AG09319 (cell line): ENCODE measurements at places on chromosomes 1 and 21.

- no peak for DNase-seq
Measured at GRCh38 chr1:53627666-53628065, 111.3 kb downstream of the GLIS1 start.

- DNase-seq, result no peak
Measured at GRCh38 chr1:204577794-204578478, 61.7 kb downstream of the MDM4 start.

- DNase-seq, result peak; percentile 93
Measured at GRCh38 chr1:64039390-64039926, 164.0 kb upstream of the UBE2U start.

GRCh38 chr1:96955307-96956012, 233.9 kb downstream of the PTBP2 start:
- no peak for DNase-seq

GRCh38 chr1:226738995-226739695, at the start of gene ITPKB:
ITPKB (minus strand) TSS chr1:226739282; CDS start chr1:226737458, 1,824 bp downstream.
- DNase-seq, result no peak

GRCh38 chr1:230066031-230066430, 1.0 kb upstream of the GALNT2 start:
- no peak for DNase-seq

- DNase-seq, result no peak
Measured at GRCh38 chr1:14495381-14495780, 103.1 kb upstream of the KAZN start.

DNA sequence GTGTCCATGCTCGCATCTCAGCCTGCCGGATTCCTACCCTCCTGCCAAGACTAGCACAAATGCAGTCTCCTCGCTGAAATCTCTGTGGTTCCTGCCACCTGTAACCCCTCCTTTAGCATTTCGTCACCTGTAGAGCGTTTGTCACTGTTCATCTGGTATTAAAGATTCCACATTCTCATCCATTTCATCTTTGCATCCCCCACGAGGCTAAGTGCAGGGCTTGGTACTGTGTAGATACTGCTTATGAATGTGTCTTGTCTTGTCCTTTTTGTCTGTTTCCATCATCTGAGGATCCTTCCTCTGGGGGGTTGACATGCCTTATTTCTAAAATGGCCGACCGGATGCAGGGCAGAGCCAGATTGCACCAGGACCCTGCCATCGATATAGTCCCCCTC, 53.7 kb upstream of the DNAJC6 start:
- no peak for DNase-seq

DNA sequence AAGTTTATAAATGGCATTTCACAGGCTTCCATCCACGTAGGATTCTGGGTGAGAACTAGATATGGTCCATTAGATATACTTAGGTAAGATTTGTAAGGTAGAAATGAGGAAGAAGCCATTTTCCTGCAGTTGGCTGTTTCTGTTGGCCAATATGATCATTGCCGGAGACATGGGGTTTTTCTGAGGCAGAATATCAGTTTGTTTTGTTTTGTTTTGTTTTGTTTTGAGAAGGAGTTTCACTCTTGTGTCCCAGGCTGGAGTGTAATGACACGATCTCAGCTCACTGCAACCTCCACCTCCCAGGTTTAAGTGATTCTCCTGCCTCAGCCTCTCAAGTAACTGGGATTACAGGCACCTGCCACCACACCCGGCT, 8.7 kb upstream of the EYA3 start:
- no peak for DNase-seq

DNA sequence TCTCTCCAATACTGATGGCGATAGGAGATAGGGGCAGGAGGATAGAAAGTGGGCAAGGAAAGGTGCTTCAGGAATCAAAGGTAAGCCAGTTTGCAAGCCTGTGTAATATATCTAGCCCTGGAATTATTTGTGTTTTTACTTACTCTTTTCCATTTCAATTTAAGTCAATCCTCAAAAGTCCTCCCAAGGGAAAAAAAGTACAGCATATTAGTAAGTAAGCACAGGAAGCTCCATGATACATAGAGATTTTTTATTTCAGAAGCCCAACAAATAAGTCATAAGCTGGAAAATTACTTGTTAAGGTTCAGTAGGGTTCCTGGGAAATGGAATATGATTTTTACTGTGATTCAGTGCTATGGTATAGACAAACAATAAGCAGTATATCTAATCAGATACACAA, 337.7 kb upstream of the DUSP10 start:
- DNase-seq, result no peak

DNA sequence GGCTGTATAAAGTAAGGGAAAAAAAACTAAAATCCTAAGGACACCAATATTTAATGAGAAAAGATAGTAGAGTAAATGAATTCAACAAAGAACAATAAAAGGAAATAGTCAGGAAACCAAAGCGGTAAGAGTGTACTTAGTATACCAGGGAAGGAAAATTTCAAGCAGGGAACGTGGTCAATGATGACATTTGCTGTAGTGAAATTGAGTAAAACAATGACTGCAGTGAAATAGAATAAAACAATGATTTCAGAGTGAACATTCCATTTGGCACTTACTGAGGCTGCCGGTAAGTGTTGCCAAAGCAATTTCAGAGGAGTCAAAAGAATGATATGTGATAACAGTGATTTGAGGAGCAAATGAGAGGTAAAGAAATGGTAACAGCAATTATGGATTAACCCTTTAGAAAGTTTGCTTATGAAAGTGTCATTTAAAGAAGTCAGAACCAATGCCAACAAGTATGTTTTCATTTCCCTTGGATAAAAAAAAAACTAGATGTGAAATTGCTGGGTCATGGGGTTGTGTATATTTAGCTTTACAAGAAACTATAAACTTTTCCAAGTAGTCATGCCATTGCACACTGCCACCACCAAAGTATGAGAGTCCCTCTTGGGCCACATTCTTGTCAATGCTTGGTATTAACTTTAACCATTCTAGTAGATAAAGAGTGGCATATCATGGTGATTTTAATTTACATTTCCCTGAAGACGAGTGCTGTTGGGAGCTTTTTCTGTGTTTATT, 50.5 kb downstream of the VCAM1 start:
- no peak for DNase-seq

DNA sequence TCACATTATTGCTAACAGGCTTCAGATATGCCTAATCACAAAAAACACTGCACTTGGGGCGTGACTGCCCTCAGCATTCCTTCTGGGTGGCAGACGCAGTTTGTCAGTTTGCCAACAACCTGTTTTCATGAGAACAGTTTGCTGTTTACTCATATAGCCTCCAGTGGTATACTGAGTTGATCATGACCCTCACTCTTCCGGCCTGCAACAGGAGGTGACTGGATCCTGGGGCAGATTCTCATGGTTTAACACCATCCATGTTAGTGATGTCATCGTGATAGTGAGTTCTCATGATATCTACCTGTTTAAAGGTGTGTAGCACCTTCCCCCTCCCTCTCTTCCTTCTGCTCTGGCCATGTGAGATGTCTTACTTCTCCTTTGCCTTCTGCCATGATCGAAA, 555.2 kb downstream of the PLPP3 start:
- no peak for DNase-seq

- DNase-seq, result no peak
Measured at GRCh38 chr1:167130829-167131510, 37.1 kb downstream of the STYXL2 start.

- no peak for DNase-seq
Measured at GRCh38 chr1:170682809-170683208, 18.9 kb downstream of the PRRX1 start.

DNA sequence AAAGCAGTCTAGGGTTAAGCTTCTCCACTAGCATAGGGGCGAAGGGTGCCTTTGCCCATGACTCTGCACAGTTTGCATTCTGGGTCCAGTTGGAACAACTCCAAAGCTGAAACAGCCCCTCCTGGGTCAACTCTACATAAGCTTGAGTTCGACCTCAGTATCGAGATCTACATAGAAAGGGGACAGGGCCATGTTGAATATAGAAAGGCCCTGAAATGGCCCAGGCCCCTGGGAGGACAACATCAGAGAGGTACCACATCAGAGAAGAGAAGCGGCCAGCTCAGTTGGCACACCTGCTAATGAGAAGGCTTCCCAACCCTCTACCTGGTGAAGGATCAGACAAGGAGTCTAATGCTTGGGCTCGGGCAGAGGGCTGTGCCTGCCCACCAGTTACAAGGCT, 1.6 kb downstream of the DENND2D start:
- no peak for DNase-seq

DNA sequence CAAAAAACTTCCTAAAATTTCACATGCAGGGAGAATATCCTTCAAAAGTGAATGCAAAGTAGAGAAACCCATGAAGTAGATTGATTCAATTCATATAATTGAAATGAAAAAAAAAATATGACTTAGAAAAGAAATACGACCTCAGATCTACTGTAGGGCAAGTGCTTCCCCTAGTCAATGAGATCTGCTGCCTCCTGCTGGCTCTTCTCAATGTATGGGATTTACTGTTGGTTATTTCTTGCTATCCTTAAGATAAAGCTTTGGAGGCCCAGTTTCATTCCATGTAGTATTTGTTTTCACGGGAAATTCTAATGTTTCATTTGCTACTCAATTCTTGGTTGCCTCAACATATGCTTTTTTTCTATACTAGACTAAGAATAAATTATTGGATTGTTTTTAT, 46.2 kb downstream of the ZNF648 start:
- DNase-seq, result no peak

- DNase-seq, result peak; percentile 28
Measured at GRCh38 chr1:84505493-84506001, 639 bp upstream of the SPATA1 start.

DNA sequence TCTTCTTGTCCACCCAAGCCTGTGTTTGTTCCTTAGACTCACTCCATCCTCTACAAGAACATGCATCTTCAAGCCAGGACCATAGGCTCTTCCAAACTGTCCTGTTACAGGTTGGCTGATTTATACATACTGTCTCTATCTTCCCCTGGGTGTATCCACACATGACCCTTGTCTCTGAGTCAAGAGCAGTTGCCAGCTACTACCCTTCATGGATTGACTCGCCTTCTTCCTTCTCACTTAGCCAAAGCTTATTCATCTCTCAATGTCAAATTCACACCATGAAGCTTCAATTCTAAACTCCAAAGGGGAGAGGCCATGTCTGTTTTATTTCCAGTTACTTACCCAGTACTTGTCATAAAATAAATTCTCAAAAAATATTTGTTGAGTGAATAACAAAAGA, 64.1 kb upstream of the CACHD1 start:
- no peak for DNase-seq

DNA sequence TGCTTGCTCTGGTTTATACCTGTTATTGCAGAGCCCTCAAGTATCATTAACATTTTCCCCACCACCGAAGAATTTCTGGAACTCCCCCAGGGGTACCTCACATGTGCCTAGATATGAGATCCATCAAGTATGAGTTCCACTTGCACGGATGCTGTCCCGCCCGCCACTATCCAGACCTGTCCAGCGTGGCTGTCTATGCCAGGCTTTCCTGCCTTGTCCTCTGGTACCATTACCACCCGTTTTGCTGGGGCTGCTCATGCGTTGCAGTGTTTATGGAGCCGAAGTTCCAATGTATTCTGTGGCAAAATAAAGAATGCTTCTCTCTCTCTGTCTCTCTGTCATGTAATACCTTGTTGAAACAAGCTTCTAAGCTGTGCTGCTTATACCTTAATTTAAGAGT, 543.5 kb upstream of the PTBP2 start:
- DNase-seq, result no peak

DNA sequence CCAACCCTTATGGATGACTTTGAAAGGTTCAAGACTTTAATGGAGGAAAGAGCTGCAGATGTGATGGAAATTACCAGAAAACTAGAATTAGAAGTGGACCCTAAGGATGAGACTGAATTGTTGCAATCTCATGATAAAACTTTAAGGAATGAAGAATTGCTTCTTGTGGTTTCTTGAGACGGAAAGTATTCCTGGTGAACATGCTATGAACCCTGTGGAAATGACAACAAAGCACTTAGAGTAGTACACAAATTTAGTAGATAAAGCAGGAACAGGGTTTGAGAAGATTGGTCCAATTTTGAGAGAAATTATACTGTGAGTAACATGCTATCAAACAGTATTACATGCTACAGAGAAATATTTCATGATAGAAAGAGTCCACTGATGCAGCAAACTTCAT, 215.4 kb downstream of the OMA1 start:
- no peak for DNase-seq

GRCh38 chr1:167086033-167086432, 4.1 kb downstream of the GPA33 start:
- no peak for DNase-seq

DNA sequence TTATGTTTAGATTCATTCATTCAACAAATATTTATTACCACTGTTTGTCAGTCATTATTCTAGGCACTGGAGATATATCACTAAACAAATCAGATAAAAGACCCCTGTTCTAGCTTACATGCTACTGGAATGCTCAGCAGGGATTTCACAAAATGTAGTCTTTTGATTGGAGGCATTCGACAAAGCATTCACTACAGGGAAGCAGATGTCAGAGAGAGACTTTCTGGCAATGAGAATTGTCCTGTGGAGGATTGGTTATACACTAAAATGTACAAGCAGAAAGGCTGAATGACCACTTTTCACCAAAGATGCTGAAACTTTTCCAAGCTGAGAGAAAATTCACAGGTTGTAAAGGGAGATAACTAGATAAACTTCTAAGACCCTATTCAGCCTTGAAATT, 57.7 kb downstream of the SCMH1 start:
- no peak for DNase-seq

- DNase-seq, result no peak
Measured at GRCh38 chr1:110734133-110734680, 59.5 kb upstream of the KCNA3 start.

DNA sequence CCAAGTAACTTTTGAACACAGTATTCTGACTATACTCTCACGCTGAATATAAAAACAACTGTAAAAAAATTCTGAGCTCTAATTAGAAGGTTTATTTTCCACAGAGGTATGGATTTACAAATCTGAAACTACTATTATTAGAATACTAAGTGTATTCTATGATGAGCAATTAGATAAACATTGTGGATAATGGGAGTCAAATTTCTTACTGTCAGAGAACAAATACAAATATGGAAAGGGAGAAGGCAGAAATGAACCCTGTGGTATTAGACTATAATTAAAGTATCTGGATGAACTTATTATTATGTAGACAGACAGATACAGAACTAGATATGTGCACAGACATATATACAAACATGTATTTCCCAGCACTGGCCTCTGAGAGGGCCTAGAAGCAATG, 22.6 kb downstream of the ALDH9A1 start:
- DNase-seq, result no peak

DNA sequence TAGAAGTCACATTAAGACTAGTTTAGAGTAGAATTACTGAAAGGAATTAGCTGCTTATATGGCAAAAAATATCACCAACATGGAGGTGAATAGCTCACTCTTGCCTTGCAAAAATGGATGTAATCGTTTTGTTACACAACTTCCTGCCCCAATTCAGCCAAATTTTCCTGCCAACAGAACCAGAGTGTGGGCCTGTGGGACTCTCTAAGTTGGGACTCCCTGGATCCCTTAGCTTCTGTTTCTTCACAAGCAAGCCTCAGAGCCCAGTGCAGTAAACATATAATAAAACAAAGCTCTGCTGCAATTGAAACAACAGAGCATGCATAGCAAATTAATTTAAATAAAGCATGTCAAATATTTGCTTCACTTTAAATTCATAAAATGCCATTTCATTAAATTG, 232.5 kb downstream of the TNR start:
- no peak for DNase-seq
